ENCODE measurements at places on chromosomes 5 and 9.

GRCh38 chr5:115375893-115376292 is 79.4 kb upstream of the CCDC112 start:
- DNase-seq = no peak

- peak; percentile 25 for DNase-seq
Observed at GRCh38 chr9:92097997-92098482, 17.2 kb downstream of the SPTLC1 start.

DNA sequence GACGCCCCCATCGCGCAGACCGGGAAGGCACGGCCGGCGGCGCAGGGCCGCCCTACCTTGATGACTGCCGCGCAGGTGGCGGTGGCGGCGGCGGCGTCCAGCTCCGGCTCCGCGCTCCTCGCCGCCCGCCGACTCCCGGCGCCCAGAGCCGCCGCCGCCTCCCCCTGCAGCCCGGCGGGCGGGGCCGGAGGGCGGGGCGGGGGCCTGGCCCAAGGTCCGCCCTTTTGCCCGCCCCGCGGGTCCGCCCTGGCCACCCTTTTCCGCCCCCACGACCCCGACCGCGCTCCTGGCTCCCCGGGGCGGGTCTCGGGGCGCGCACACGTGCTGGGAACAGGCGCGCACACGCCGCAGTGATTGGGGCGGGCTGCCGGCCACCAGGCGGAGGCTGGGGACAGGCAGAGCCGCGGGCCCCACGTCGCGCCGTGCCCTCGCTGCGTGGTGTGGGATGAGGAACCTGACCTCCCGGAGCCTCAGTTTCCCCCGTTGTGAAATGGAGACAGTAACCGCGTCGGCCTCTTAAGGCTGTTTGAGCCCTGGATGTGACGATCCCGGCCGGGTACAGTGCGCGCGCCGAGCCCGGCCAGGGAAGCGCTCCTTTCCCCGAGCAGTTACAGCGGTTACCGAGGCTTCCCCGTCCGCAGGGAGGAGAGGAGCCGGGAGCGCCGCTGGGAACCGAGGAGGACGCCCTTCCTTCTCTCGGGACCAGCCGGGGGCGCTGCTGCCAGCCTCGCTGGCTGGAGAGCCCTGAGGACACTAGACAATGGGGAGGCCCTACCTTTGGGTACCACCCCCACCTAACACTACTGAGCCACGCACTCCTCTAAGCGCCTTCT is at the start of gene CORO2A:
TSS of gene CORO2A (minus strand) at position 135 of the 833 bp plus-strand sequence. CDS start 34,977 bp downstream, outside the sequence.
- DNase-seq = peak; percentile 68

DNA sequence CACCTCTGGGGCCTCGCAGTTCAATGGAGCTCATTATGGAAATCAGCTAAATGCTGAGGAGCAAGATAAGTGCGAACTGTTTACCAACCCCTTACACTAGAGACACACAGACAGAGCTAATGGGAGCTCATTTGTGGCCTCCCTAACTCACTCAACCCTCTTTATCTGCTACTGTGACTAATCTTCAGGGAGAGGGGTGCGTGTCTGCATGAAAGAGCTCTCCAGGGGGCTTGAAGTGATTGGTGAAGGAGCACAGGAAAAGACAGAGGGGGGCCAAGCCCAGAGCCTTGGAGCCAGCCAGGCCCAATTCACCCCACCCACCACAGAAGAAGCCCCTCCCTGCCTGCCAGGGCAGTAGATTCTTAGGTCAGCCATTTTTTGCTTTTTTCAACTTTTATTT is 466.8 kb upstream of the BRINP1 start:
- no peak for DNase-seq

DNA sequence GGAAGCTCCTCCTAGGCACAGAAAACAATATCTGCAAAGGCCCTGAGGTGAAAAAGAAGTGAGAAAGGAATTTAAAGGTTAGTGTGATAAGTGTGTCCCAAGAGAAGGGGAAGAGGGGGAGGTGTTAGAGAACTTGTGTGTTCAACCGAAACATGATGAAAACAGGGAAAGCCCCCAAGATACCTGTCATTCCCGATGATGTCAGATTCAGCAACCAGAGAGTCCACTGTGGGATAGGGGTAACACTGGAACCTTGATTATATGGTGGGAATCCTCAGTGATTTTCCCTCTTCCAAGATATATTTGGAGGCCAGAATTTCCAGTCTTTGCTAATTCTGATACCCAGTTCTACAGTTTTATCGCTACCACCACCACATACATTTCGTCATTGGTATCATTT is 15.5 kb upstream of the BNC2 start:
- no peak for DNase-seq
